ENCODE measurements at places on chromosomes 12 and 14. TPM values are rescaled to one million over a fixed set of nuclear protein-coding genes. Genes with fewer than 3 reads are reported as not detected.

The CLEC14A gene
- total RNA-seq = 15.9 TPM

The AKAP3 gene
- total RNA-seq = 2.6 TPM

The SLC25A21 gene
- 0.73 TPM for total RNA-seq

The PPP1R1A gene
- not detected for total RNA-seq

The SLC2A3 gene
- total RNA-seq = 65.5 TPM

The PRPH gene
- 2.6 TPM for total RNA-seq

The NR4A1 gene
- total RNA-seq = 4.3 TPM

The COQ10A gene
- total RNA-seq = 8.6 TPM

The PRB3 gene
- total RNA-seq = not detected

The AMIGO2 gene
- 1.2 TPM for total RNA-seq

The POTEG gene
- not detected for total RNA-seq

The SEL1L gene
- 114 TPM for total RNA-seq

The SDR9C7 gene
- total RNA-seq = 0.15 TPM

The NELL2 gene
- not detected for total RNA-seq

The OR4N5 gene
- not detected for total RNA-seq

The BDKRB2 gene
- 67.2 TPM for total RNA-seq

The KCNA1 gene
- total RNA-seq = under 0.01 TPM

The ASIC1 gene
- 1.5 TPM for total RNA-seq

The TAS2R42 gene
- total RNA-seq = not detected

The NXPH4 gene
- 3.2 TPM for total RNA-seq

The CD4 gene
- 0.15 TPM for total RNA-seq

The PLCZ1 gene
- total RNA-seq = not detected

The TAS2R31 gene
- 5.1 TPM for total RNA-seq

The HCAR1 gene
- 0.87 TPM for total RNA-seq

The ACSM4 gene
- not detected for total RNA-seq

The KRT73 gene
- total RNA-seq = not detected

The ATP23 gene
- total RNA-seq = 6.9 TPM

The GPR84 gene
- not detected for total RNA-seq

The OLR1 gene
- not detected for total RNA-seq

The MANSC4 gene
- not detected for total RNA-seq
